ENCODE measurements at places on chromosomes 12 and 14.
A peak's percentile ranks its signal among the peaks of the same experiment; 100 is the strongest.

DNA sequence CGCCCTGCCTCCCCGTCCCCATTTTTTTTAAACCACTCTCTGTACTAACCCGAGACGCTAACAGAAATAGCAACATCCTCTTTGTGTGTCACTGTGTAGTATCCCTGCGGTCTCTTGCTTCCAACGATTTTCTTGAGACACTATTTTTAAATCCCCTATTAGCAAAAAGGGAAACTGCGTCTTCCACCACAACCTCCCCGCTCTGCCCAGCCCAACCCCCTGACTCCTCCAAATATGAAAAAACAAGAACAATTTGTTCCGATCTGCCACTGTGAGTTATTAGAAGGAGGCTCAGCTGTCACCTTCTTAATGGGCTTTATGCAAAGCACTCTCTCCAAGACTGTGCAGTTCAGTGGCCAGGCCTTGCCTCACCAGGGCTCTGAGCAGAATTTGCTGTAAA is 76.3 kb downstream of the MAP1LC3B2 start:
- no peak for DNase-seq

- no peak for DNase-seq
Measured at GRCh38 chr14:74531467-74531866, 37.9 kb downstream of the ISCA2 start.

- no peak for DNase-seq
Measured at GRCh38 chr14:96058576-96059200, 19.5 kb downstream of the C14orf132 start.

GRCh38 chr12:31999692-32000091 is 40.5 kb downstream of the RESF1 start:
- no peak for DNase-seq

- no peak for DNase-seq
Measured at GRCh38 chr14:78023112-78023511, 147.1 kb upstream of the NRXN3 start.

GRCh38 chr12:77795699-77796098 is 35.0 kb upstream of the NAV3 start:
- DNase-seq, result no peak

DNA sequence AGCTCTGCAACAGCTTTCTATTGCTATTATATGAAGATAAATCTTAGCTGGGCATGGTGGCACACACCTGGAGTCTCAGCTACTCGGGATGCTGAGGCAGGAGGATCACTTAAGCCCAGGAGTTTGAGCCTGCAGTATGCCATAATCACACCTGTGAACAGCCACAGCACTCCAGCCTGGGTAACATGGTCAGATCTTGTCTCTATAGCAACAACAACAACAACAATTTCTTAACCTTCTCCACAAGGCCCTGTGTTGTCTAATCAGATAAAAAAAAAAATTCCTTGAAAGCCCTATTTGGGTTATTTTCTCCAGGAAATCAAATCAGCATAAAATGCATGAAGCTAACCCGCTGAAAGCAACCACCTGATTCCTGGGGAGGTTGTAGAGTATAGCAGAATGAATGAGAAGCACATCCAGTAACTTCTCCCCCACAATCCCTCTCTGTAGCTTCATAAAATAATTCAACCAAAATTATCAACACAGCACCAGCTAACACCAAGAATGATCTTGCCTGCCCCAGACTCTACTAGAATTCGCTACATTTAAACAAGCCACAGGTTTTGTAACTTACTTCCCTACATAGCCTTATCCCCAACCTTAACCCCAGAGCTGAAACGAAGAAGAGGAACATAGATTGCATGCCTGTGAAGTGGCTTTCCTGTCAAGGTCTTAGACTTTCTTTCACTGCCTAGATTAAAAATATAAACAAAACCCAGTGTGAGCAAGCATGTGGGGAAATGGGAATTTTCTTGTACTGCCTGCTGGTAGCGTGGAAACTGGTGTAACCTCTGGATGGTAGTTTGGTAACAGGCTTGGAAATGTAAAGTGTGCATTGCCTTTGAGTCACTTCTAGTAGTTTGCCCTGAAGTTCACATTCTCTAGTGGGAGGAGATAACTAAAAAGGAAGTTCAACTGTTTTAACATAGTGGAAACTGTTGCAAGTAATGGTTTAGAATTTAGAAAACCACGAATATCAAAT is 6.0 kb upstream of the STK38L start:
- DNase-seq, result no peak

- no peak for DNase-seq
Measured at GRCh38 chr12:6459004-6459337, 7.1 kb downstream of the TAPBPL start.

GRCh38 chr14:72745991-72746980 is 147.6 kb downstream of the DPF3 start:
- no peak for DNase-seq

GRCh38 chr12:100391856-100392255 is 35.0 kb downstream of the SLC17A8 start:
- DNase-seq, result no peak

GRCh38 chr12:94994312-94994711 is 9.2 kb downstream of the NDUFA12 start:
- DNase-seq, result no peak

DNA sequence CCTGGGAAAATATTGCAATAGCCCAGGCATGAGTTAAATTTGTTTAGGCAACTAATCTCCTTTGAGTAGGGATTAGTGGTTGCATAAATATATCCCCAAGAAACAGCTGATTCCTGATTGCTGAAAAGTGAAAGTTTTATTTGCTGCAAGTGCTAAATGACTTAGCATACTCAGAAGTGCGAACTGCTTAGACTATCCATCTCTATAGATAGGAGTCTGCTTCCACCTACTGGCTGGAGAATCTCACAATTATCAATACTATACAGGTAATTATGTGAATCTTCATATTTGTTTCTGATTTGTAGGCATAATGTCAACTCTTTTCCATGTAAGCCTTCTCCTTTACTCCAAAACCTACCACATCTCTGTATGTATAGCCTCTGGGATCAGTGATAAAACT is 12.0 kb upstream of the SLCO1B3 start:
- DNase-seq, result no peak

DNA sequence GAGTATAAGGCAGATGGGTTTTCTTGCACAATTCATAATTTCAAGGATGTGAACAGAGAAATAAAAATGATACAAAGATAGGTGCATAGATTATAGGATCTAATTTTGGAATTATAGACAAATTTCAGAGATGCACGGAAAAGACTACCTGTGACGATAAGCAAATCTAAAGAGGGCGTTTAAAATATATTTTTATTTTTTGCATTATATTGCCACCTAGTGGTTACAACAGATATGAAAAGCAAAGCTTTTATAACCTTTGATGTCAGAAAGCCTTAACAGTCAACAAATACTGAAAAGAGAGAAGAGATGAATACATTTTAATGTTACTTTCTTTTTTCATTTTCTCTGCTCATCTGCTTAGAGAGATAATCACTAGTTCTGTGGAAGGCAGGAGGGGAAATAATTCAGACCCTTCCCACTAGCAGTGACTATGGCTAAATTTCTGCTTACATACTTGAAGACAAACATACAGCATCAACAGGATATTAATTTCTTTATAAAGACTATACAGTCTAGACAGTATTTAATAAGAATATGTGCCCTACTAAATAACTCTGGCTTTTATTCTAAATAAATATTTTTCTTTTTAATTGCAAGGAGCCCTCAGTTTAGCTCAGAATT is 46.3 kb downstream of the NTS start:
- DNase-seq, result no peak

- DNase-seq, result peak; percentile 65
Measured at GRCh38 chr14:23929822-23930294, 23.7 kb upstream of the DHRS4 start.

DNA sequence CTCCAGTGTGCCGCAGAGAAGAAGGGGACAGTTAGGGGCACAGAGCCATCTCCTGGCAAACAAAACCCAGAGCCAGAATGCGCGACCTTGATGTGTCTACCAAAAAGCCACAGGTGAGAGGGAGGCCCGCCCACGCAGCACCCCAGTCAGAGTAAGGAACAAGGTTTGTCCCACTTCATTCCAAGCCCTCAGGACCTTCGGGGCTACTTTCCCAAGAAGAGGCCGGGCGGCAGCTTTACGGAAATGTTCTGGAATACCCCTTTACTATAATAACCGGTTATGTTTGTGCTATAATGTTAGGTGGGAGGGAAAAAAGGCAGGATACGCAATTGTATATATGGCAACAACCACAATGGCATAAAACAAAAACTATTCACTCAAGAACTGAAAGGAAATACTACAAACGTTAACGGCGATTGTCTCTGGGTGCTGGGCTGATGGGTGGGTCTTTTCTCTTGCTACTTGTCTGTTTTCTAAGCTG is 12.3 kb downstream of the CCDC88C start:
- DNase-seq, result peak; percentile 44

DNA sequence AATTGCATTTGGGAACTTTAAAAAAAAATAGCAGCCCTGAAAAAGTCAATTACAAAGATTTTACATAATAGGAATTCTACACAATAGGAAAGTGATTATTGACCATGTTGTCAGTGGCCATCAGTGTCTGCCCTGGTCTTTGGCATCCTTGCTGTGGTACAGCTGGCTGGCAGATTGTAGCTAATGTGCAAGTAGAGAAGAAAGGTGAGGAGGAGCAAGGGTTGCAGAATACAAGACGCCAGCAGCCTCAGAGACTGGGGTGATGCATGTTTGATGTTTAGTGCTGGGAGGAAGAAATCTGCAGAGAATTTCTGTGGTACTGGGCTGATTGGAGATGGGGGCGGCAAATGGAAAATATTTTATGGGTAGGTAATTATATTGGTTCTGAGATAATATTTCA is 322.9 kb downstream of the TMEM117 start:
- no peak for DNase-seq

DNA sequence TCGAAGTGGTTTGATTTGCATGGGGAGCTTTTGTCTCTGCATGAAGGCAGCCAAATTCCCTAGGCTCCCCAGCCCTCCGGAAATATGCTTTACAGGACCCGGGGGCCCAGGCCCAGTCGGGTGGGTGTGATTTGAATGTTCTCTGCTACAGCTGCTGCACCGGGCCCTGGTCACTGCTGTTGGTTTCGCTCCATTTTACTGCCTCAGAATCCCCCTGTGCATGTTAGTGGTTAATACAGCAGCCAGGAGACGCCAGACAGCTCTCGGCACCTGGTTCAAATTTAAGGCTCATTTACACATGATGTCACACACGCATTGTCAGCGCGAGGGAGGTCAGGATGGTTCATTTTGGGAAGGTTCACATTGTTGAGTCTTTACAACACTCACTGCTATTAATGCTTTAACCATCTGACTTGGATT is 99.6 kb downstream of the SLC38A6 start:
- DNase-seq, result no peak

DNA sequence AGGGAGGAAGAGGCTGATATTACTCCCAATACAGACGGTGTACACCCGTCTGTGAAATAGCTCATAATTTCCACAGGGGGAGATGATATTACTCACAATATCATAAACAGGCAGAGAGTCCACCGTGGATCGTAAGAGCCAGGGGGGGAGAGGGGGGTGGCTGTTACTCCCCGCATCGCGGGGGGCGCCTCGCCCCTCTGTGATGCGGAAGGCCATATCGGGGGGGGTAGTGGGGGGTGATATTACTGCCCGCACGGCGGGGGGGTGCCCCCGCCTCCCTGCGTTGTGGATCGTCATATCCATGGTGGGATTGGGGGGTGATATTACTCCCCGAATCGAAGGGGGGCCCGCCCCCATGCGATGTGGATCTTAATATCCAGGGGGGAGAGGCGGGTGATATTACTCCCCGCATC is 91.9 kb downstream of the FRMD6 start:
- DNase-seq, result no peak

DNA sequence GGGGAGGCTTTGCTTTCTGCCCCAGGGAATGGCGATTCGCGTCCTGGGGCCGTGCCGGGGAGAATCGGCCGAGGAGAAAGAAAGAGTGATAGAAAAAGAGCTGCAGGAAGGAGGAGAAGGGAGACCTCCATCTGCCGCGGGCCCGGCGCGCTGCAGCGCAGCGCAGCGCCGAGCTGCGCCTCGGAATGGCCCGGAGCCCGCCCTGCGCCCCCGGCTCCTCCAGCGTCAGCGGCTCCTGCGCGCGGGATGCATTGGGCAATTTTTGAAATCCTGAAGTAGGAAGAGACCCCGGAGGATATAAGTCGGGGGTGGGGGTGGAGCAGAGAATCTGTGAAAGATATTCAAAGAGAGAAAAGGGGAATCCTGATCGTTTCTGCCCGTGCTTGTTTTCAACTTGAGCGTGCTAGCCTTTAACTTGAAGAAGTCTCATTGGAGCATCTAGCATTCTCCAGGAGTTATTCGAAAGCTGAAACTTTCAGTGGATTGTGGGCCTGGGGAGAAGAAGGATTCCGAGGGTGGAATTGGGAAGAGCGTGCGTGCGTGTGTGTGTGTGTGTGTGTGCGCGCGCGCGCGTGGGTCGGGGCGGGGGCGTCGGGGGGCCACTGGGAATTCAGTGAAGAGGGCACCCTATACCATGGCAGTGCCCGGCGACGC is 441 bp downstream of the PDE3A start:
- DNase-seq, result no peak

- no peak for DNase-seq
Measured at GRCh38 chr14:43539210-43539609, 967.9 kb downstream of the FSCB start.

DNA sequence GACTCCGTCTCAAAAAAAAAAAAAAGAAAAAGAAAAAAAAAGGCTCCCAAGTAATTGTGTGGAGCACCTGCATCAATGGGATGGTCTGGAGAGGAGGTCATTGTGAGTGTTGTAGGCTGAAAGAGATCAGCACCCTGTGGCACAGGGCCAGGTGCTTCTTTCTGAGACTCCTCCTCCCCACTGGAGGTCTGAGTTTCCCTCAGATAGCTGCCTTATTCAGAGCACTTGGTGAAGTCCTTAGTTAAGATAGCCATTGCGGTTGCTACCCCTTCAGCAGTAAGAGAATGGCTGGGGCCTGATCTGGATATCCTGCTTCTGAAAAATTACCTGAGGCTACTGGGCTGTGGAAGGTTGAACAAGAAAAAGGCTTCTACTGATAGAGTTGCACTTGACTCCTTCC is 69.8 kb downstream of the ANO6 start:
- no peak for DNase-seq

GRCh38 chr12:7006639-7007038 is 11.6 kb downstream of the LPCAT3 start:
- no peak for DNase-seq

DNA sequence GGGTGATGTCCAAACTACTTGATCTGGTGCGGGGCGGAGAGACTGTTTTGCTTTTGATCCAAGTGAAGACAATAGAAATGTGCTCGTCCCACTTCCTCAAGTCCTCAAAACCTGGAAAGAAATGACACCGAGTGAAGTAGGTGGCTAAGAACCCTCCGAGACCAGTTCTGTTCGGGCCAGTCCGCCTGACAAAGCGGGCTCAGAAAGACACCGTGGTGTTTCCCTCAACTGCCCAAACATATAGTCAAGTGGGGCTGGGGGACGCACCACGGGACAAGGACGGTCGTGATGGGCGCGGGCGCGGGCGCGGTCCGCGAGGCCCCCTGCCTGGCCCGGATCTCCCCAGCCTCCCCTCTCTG is 1.6 kb downstream of the PHLDA1 start:
- no peak for DNase-seq
